ENCODE measurements at places on chromosomes 16 and 17.

DNA sequence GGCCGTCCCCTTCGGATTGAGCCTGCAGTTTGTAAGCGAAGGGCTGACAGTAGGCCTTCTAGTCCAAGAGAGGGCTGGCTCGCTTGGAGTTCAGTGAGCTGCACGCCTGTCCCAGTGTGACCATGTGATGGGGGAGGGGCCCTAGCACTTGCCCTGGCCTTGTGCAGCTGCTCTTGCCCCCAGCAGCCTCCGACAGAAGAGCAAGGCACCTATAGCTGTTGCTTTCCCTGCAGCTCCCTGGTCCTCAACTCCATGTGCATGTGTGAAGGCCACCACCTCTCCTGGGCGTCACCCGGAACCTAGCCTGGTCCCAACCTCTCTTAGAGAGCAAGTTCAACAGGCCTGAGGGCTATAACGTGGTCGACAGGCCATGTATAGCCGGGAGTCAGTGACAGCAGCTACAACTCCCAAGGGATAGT lies 5.6 kb downstream of the SPHK1 start:
- no peak for DNase-seq

DNA sequence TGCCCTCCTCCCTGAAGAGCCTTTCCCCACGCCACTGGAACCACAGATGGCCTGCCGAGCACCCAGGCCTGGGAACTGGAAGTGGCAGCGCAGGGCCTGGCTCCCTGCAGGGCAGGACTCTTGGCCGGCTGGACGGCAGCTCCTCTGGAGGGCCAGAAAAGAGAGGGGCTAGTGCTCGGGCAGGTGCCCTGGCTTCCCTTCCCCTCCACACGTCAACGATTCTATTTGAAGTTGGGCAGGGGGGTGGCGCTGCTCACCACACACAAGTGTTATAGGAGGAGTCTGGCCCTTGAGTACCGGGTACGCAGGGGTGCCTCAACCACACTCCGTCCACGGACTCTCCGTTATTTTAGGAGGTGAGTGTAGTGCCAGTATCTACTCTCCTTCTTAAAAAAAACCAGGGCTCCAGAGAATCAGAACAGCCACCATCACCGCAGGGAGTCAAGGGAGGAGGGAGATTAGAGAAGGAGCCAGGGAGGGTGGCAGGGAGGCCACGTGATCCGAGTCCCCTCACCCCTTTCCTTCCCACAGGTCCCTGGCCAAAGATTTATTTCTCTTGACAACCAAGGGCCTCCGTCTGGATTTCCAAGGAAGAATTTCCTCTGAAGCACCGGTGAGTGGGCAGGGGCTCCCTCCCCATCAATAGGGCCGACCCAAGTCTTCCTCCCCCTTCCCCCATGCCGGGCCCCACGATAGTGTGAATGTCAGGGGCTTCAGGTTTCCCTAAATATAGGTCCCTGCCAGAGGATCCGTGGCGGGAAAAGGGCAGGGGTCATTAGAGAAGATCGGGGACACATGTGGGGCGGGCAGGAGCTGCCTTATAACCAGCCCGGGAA lies 1.4 kb upstream of the ALDOA start:
- DNase-seq = peak; percentile 39

GRCh38 chr16:70475054-70475871 lies 20.9 kb downstream of the FCSK start:
- no peak for DNase-seq

- DNase-seq = no peak
These were observed 56.1 kb upstream of the SOX9 start for GRCh38 chr17:72064606-72065193.

DNA sequence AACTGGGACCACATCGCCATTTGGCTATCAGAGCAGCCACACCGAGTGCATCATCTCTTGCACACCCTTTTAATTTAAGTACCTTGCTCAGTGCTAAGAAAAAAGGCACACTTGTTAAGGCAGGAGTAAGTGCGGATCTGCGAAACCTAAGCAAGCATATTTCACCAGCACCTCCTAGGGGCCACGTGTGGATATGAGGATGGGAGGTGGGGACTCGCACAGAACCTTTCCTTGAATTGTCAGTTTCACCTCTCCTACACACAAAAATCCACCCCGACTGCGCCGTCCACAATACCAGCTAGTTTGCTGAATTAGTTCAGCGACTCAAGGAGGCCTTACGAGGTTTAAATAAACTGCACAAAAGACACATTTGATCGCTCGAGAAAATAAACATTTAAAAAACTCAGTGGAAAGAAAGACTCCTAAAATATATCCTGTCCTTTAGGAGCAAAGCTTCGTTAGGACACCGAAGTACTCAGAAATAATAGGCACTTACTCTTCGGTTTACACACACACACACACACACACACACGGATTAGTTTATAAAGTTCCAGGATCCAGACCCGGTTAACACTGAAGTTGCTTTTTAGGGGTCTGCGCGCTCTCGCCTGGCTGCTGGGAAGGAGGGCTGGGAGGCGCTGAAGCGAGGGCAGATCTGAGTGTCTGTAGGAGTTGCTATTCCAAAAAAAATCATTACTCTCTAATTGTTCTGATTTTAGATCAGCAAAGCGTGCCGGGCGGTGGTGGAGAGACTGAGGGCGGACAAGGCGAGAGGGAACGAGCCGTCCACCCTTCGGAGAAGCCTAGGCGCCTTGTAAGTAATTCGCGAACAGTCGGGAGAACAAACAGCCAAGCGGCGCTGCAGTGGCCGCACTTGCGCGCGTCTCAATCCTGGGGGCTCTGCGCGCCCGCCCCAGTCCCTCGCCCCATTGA lies 1.0 kb upstream of the KCNJ2 start:
- peak; percentile 55 for DNase-seq

DNA sequence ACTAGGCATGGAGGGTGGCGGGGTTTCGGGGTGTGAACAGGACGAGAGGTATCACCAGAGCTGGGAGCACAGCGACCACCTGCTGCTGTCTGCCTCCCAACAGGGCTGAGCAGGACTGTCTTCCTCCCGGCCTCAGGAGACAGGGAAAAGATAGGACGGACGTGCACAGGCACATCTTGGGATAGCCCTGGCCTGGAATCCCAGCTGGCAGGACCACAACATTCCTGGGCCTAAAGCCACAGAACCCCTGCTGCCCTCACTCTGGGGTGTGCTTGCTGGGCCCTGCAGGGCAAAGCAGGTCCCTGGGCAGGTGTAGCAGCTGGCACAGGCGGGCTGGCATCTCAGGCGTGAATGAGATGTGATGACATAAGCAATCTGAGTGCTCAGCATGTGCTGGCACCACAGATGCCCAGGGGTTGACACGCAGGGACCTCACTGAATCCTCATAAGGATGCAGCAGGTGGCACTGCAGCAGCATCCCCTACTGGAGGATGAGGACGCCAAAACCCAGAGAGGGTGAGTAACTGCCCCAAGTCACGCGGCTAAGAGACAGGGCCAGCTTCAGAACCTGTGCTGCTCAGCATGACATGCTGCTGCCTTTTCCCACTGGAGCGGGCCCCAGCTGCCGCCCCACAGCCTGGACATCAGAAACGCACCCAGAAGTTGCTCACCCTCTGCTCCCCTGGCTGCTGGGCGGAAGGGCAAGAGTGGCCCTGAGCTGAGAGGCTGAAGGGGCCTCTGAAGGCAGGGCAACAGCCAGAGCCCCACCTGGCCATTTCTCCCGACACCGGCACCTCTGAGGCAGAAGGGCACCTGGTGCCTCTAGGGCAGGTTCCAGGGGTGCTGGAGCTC lies 7.1 kb downstream of the CORO7 start:
- no peak for DNase-seq

DNA sequence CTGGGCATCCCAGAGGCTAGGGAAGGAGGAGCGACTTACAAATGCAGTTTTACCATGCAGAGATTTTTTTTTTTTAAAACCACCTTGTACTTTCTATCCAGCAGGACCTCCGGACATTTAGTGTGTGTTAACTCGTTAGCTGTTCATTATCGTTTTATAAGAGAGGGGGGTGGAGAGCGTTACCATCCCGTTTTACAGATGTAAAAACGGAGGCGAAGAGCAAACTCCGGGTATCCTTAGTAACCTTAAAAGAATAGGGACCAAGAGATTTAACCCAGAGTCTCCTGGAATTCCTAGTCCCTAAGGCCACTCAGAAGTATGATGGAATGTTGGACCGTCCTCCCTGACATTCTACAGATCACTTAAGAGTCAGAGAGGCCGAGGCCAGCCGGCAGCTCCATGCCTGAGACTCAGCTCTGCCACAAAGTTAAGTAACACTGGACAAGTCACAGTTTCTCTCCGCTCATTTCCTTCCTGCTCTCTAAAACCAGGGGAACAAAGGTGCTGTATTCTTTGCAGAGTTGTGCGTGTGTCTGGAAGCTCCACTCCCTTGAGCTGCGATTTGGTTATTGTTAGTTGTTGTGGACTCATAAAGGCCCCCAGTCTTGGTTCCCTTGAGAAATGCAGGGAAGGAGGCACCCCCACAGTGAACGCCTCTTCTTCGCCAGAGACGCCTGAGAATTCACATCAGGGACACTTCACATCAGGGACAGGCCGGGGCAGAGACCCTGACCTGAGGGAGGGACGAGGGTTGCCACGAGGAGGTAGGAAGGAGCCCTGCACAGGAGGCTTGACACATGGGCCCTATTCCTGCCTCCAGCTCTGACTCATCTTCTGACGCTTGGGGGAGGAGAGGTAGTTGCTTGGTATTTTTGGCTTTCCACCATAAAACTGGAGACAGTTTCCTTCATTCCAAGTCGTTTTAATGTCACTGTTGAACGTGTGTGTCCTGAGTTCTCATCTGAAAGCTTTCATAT lies 1.2 kb downstream of the DUSP14 start:
- DNase-seq = peak; percentile 85

DNA sequence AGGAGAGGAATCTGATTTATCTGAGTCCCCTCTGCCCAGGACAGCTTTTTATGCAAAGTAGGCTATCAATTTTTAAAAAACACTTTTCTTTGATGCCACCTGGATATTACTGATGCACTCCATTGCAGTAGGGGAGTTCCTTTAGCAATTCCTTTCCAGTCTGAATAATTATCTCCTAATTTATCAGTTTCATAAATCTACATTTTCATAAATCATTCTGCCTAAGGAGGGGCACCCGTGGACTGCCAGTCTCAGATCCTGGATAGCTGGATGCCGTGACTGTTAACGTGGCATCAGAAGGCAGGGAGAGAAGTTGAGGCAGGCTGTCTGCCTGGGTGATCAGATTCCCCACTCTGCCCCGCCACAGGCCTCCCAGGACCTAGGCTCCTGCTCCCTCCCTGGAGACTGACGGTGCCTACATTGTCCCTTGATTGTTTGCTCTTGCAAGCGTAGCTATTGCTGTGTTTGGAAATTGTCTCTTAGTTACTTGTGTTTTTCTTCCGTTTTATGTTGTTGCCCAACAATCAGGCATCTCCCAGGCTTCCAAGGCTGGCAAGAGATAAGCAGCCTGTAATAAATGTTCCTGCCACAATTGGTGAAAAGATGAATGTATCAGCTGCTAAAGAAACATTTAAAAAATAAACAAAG lies 75.2 kb downstream of the KATNIP start:
- peak; percentile 89 for DNase-seq

- no peak for DNase-seq
These were observed 340.0 kb downstream of the C16orf95 start for GRCh38 chr16:86977076-86977676.

DNA sequence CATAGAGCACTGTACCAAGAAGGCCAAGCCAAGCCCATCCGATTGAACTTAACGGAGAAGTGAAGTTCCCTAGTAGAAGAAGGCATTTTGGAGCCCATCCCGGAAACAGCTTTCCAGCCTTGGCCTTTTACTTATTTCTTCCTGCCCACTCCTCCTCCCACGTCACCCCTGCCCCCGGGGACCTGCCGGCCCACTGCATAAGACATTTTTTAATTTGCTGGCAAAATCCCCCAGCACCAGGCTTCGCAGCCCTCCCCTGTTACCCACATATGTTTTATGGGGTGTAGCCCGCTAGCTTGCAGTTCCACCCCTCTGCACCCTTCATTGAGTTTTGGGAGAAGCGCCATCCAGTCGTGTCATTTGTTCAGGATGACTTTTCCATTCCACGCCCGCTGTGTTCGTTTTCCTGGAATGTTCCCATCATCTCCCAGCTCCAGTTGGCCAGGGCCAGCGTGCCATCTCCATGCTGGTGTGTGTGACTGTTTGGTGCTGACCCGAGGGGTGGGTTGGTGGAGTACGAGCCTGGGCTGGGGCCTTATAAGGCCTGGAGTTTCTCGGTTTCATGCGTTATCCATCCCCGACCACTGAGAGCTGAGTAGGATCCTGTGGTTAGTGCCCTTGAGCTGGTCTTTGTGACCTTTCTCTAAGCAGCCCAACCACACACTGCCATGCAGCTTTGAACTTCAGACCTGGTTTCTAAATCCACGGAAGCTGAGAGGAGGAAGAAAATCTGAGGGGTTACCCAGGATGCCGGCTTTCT lies 20.0 kb upstream of the TBX2 start:
- DNase-seq = no peak

DNA sequence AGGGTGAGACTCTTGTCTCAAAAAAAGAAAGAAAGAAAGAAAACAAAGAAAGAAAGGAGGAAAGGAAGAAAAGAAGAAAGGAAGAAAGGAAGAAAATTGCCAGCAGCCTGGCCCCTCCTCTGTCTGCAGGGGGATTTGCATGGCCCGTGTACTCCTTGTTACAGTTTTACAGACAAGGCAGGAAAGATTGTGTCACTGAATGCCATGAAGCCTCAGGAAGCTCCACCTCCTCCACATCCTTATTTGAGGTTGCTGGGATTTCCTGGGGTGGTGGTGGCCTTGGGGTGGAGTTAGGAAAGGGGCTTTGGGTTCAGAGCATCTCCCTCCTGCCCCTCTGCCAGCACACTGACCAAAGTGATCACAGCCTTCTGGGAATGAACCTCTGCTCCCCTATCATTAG lies 23.6 kb downstream of the CFAP20 start:
- DNase-seq = no peak

GRCh38 chr16:9670033-9670432 lies 512.2 kb downstream of the GRIN2A start:
- no peak for DNase-seq

DNA sequence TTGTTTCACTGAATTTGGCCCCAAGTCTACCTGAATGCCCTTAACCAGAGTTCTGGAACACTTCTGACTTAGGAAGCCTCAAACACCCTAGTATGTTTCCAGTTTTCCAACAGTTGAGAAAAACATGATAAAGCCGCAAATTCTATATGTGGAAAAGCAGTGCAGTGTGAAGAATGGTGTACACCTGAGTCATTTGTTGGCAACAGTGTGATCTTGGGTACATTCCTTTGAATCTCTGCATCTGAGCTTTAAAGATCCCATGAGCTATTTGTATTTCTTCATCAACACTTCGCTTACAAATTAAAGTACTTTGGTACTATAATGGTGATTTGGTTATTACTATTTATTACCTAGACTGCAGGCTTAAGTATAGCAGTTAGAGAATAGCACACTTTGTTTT lies 93.6 kb upstream of the TBX2 start:
- DNase-seq = no peak

DNA sequence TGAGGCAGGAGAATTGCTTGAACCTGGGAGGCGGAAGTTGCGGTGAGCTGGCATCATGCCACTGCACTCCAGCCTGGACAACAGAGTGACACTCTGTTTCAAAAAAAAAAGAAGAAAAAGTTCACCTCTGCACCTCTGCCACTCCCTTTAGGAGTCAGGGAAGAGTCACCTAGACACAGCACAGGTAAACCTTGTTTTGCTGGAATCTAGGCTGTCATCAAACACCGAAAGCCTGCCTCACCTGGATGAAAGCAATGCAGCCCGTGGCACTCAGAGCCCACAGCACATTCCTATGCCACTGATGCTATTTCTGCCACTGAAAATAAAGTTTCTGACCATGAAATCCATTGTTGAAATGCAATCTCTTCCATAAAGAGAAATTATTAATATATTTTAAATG lies 22.2 kb downstream of the CFAP52 start:
- DNase-seq = no peak

GRCh38 chr16:88785106-88785924 lies at the start of gene PIEZO1:
Gene PIEZO1, minus strand, starts transcription at chr16:88785220. Its CDS starts 256 bp downstream, at chr16:88784964.
- peak; percentile 70 for DNase-seq

GRCh38 chr17:67639555-67639954 lies 78.2 kb upstream of the NOL11 start:
- peak; percentile 28 for DNase-seq
